ENCODE measurements at places on chromosomes 3 and 15. TPM values are rescaled to one million over a fixed set of nuclear protein-coding genes. Genes with fewer than 3 reads are reported as not detected.

PTX3 gene
- total RNA-seq: 5.6 TPM

- DNase-seq: no peak
These were observed 19.8 kb downstream of the EPM2AIP1 start for GRCh38 chr3:36973139-36973538.

GRCh38 chr15:69602921-69603320, 150.3 kb downstream of the RPLP1 start:
- DNase-seq: no peak

GRCh38 chr3:139105154-139105702, 60.5 kb upstream of the PRR23C start:
- no peak for DNase-seq

DNA sequence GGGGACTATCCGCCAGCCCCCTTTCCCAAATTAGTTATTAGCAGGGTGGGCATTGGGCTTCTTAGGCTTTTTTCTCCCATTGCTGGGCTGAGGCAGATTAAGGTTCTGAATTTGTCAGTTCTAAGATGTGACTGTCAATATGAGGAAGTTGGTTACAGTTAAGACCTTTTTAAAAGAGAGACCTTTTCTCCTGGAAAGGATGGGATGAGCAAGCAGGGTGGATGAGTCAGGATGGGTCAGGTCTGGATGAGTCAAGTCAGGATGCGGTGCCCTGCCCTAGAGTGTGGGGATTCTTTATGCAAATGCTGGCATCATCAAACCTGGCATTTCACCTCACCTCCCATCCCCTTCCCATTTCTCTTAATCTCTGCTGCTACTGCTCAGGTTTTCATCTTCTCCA, 1.9 kb downstream of the AEN start:
- DNase-seq: no peak

PCOLCE2 gene
- total RNA-seq: 2.5 TPM

- DNase-seq: peak; percentile 32
These were observed 14.8 kb downstream of the PBRM1 start for GRCh38 chr3:52670621-52671521.

GRCh38 chr3:125353659-125354058, 21.5 kb downstream of the ZNF148 start:
- DNase-seq: no peak

DNA sequence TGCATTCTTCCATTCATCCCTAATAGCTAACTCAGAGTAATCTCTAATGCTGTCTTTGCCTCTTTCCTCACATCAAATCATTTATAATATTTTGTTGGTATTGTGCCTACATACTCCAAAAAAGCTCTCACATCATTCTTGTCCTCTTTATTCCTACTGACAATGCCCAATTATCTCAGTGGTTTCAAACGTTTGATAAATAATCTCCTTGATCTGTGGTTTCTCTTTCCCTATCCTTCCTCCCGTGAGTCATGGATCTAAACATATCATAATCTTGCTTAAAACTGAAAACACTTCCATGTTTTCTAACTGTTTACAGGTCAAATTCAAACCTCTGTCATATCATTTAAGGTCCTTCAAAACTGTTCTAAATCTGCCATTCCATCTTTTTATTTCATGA, 115.1 kb downstream of the CNTN6 start:
- DNase-seq: no peak

GRCh38 chr3:88480822-88481221, 331.1 kb downstream of the C3orf38 start:
- DNase-seq: peak; percentile 16

DNA sequence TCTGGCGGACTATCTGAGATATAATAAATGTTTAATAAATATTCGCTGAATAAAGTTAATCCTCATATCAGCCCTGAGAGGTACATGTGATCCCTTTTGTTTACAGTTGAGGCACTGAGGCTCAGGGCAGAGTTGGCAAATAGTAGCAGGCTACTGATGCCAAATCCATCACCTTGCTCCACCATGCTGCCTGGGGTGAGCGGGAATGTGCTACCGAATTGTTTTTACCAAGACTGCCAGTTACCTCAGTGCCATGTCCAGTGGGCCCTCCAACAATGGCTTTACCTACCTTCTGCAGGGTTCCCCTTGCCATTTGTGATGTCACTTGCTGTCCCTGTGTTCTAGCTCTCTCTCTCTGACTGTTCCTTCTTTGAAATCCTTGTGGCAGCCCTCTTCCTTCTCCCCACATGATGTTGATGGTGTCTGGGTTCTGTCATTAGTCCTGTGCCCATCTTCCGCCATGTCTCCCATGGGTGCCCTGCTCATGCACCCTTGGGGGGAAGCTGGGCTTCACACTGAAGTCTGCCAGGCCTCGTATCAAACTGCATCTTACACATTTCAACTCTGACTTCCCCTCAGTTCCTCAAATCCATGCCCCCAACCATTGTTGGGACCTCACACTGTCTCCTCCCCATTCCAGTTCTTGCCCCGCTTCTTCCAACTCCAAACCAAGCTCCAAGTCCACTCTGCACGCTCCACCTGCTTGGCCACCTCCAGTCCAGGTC, 35.4 kb downstream of the SLCO2A1 start:
- no peak for DNase-seq

GABRR3 gene
- not detected for total RNA-seq

- no peak for DNase-seq
These were observed 226.1 kb upstream of the UBE2E2 start for GRCh38 chr3:22977042-22977441.

LRRIQ4 gene
- 0.09 TPM for total RNA-seq

GRCh38 chr3:174120997-174121396, 723.5 kb downstream of the NLGN1 start:
- DNase-seq: no peak

GRCh38 chr15:48416301-48416700, 85.1 kb downstream of the DUT start:
- no peak for DNase-seq

CA12 gene
- total RNA-seq: 2.2 TPM

GRCh38 chr3:196220587-196220986, 4.3 kb downstream of the SLC51A start:
- peak; percentile 58 for DNase-seq

GRCh38 chr3:127610105-127610504, 11.9 kb downstream of the MCM2 start:
- no peak for DNase-seq
